ENCODE measurements at places on chromosomes 6 and 20.

GRCh38 chr6:102759415-102759814 lies 1365.9 kb downstream of the GRIK2 start:
- DNase-seq: no peak

DNA sequence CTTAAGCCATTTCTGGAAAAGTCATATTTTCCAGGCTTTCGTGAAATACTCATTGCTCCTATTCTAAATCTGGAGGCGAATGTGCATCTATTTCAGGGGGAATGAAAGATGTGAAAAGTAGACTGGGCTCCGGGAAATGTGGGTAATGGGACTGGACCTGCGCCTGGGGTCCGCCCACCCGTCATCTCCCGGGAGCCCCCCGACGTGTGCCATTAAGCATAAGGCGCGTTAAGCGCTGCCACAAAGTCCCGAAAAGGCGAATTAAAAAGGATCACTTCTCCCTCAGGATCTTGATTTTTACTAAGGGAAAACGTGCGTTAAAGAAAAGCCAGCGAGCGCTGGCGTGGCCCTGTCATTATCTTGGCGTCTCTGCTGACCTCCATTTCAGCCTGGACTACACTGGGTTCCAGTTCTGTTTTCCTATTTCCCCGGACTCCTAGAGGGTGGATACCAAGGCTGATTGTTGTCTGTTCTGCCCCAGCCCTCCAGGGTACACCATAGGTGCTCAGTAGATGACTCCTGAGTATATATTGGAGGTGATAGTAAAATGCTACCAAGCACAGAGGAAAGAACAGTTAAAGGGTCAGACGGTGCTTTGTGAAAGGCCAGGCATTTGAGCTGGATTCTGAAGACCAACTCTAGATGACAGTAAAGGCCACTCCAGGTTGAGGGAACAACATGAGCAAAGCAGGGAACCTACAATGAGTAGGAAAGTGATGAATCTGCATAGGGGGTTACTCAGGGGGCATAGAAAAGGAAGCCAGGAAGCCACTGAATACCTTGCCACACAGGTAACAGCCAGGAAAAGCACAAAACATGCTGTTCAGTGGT lies 89.2 kb upstream of the ARID1B start:
- peak; percentile 82 for DNase-seq

DNA sequence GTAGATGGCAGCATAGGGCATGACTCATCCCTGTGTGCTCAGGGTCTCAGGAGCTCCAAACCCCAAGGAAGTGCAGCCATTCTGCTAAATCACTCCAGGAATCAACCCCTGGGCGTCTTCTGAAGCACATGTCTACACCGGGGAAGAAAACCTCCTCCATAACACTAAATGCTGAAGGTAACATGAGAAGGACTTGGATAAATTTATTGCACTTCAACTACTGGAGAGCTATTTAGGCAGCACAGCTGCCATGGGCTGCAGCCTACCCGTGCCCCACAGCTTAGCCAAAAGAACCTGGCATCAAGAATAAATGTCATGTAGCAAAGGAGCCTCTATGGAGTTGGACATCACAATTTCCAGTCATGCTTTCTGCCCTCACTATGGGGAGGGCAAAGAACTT lies 152.4 kb upstream of the PROKR2 start:
- no peak for DNase-seq

GRCh38 chr6:104521176-104521575 lies 338.5 kb downstream of the HACE1 start:
- no peak for DNase-seq

DNA sequence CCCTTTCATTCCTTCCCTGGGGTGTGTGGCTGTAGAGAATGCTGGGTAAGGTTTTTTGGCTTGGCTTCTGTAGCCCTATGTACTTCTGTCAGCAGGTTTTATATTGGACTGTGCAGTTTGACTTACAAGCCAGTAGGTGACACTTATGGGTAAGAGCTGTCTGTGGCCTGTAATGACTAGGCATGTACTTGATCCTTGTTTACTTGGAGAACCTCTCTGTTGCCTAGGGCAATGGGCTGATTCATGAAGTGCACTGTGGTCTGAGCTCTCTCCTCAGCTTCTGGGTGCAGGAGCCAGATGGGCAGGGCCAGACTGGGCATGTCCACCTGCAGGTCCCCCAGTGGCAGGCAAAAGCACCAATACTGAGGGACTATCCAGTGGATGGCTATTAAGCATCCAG lies 544.6 kb downstream of the ADGRB3 start:
- DNase-seq: no peak

GRCh38 chr6:167345960-167346359 lies 21.1 kb downstream of the TTLL2 start:
- no peak for DNase-seq

- no peak for DNase-seq
Measured at GRCh38 chr20:40196846-40197436, 492.1 kb downstream of the MAFB start.

DNA sequence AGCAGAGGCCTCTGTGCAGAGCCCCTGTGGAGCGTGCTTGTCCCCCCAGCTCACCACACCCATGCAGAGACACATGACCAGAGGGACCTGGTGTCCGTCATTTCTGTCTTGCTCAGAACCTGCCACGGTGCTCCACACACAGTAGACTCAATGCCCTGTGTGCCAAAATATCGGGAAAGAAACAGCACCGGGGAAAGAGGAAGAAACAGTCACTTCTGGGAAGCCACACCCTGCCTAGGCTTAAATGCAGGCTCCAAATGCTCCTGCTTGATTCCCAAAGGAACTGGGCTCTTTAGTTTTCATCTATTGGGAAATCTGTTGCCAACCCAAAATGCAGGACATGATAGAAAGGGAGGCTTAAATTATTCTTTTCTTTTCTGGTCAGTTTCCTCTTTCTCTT lies 503.9 kb downstream of the CD83 start:
- DNase-seq: no peak

- no peak for DNase-seq
Measured at GRCh38 chr20:16229813-16230212, 343.4 kb downstream of the KIF16B start.

DNA sequence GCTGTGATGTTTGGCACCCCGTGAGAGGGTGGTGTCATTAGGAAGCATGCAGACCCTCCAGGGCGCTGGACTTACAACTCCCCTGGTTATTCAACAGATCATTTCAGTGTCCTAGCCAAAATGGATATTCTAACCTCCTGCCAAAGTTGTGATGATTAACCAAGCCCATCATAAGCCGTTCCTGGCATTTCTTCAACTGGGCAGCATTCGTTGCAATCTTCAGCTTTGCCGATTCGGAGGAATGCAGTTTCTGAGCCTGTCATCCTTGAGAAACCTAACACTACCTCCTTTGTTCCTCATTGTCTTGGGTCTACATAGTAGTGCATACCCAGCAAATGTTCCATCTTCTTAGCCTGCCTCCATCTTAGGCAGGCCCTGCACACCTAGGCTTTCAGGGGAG lies 79.2 kb upstream of the MAP3K4 start:
- no peak for DNase-seq

DNA sequence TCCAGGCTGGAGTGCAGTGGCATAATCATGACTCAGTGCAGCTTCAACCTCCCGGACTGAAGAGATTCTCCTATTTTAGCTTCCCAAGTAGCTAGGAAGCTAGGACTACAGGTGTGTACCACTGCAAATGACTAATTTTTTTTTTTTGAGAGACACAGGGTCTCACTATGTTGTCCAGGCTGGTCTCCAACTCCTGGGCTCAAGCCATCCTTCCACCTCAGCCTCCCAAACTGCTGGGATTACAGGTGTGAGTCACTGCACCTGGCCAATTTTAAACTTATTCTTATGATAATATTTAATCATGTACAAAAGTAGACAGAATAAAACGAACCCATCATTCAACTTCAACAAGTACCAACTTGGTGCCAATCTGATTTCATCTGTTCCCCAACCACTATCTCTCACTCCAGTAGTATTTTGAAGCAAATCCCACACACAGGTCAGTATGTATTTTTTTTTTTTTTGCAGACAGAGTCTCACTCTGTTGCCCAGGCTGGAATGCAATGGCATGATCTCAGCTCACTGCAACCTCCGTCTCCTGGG lies 32.5 kb downstream of the BCL2L1 start:
- no peak for DNase-seq

- no peak for DNase-seq
Measured at GRCh38 chr6:101703311-101703710, 309.8 kb downstream of the GRIK2 start.

DNA sequence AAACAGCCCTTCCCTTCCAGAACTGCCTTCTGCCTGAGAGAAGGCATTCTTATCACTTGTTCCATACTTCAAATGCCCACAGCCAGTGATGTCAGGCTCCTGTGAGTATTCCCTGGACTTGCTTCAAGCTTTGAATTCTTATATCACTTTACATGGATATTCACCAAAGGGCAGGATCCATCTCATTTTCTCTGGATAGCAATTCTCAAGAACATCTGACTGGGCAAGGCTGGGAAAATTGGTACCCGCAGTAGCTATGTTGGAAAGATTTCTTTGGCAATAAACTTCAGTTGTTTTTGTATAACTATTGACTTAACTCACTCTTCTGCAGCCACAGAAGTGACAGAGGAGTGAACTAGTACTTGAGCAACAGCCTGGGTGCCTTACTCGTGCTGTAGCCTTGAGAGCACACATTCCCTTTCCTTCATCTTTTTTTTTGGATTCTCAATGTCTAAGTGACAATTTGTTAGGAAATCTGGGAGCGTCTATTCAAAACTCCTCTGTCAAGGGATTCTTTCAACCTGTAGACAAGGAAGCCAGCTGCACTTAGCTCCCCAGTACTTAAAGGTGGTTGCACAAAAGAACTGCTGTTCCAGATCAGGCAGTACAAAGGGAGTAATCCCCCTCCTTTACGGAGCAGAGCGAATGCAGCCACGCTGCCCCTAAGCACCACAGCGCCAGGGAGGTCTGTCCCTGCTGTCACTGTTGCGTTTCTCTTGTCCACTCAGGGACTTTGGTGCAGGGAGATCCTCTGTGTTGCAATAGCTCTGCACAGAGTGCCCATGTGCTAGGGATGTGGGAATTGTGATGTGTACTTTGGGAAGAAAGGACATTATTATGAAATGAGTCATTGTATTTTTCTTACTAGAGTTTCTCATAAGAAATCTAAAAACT lies 69.6 kb downstream of the JAG1 start:
- DNase-seq: no peak

DNA sequence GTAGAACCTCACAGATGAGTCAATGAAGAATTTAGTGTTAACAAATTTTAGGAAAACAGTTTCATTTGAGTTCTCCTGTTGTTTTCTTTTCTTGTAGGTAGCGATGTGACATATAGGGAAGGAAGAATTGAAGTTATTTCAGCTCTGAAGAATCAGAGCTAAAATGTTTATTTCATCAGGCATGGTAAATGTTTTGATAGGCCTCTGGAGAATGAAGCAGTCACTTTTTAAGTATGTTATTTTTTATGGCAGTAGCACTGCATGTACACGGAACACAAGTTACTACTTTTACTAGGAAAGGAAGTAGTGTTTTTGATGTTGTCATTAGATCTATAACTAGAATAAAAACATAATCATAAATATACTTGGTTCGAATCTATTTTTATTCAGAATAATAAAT lies 1357.3 kb upstream of the CITED2 start:
- DNase-seq: no peak

GRCh38 chr6:110643175-110643574 lies 166.8 kb upstream of the SLC22A16 start:
- no peak for DNase-seq

DNA sequence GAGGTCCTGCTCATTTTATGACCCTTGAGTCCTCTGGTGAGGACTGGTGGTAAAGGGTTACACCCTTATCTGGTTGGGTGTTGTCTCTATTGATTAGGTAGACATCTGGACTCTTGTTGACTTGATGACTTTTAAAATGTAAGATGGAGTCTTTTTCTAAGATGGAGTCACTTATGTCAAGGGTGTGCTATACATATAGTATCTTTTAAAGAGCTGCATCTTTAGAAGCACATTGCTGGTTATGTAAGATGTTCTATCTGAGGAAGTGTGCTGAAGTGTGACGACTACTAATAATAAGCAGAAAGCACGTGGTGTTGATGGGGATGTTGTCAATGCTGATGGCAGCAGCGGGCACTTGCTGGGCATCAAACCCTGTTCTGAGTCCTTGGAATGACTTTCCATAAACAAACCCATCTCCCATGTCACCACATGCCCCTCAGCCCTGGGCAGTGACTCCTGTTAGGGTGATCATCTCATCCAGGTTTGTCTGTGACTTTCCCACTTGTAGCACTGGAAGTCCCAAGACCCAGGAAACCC lies 229.6 kb downstream of the EYA2 start:
- no peak for DNase-seq

DNA sequence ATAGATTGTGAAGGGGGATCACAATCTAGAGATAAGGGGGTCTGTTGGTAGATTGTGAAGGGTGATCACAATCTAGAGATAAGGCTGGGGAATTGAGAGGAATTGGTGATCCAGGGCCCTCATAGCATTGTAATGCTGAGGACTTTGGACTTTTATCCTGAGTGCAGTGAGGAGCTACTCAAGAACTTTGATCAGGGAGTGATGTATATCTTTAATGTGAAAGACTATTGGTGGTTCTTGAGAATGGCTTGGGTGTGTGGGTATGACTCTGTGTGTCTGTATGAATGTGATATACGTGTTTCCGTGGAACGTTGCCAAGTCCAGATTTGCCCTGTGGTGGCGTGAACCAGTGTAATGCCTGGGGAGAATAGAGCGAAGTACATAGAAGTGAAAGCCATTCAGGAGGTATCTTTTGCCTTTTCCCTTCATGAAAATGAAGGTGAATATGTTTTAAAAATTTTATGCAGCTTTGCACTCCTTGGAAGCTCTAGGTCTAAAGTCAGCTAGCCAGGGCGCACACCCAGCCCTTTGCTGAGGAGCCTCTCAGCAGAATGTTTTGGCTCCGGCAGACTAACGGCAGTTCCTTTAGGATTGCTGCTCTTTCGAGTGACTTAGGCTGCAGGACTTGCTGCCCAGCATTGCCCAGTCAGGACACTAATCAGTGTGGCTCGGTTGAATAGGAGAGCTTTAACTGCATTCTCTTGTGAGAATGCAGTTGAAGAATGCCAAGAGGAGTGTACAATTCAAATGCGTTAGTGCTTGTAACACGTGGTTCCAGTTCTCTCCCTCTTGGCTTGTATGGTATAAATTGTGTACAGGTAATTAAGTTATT lies 3.5 kb downstream of the ZFAND3 start:
- DNase-seq: peak; percentile 54

DNA sequence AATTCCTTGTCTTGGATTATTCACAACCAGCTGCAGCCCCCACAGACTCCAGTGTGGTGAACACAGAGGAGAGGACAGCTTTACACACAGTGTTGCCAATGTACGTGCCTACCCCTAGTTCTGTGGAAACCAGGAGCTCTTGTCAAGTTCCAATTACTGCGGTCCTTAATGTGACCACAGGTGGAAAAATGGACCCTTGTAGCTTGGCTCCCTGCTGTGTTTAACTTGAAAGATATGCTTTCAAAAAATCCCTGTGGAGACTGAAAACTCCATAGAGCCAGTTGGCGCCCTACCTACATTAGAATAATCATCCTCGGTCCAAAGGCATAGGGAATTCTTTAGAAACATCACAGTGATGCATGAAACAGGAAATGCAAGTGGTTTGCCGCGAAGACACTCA lies 118.3 kb upstream of the SLC22A23 start:
- no peak for DNase-seq

GRCh38 chr6:150070236-150070818 lies 1.4 kb upstream of the ULBP3 start:
- no peak for DNase-seq

All from G401 (cell line).